ENCODE measurements at places on chromosomes 4 and X.

- peak; percentile 47 for DNase-seq
Measured at GRCh38 chr4:73730292-73730691, 10.1 kb upstream of the CXCL8 start.

DNA sequence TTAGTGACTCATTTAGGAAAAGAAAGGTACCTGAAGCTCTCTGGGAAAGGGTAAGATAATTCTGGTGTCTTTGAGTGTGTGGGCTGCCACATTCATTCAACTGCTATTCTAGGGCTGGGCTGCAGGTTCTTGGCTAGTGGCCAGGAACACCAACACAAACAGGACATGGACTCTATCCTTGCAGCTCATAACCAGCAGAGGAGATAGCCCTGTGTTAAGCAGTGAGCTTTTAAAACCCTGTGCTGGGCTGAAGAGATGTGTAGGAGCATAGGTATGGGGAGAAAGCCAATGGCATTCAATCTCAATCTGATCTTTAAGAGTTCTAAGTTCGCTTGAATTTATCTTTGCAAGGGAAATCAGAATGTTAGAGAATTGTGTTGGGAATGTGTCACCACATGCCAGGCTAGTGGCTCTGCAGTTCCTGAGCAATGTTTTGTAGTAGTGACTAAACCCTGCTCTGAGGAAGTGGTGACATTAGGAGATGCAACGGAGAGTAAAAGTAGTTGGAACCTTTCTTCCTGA, 39.2 kb downstream of the SGMS2 start:
- no peak for DNase-seq

- no peak for DNase-seq
Measured at GRCh38 chr4:131613824-131614216, 1535.3 kb upstream of the PCDH10 start.

- DNase-seq = peak; percentile 47
Measured at GRCh38 chrX:151151665-151152267, 24.6 kb upstream of the GPR50 start.

DNA sequence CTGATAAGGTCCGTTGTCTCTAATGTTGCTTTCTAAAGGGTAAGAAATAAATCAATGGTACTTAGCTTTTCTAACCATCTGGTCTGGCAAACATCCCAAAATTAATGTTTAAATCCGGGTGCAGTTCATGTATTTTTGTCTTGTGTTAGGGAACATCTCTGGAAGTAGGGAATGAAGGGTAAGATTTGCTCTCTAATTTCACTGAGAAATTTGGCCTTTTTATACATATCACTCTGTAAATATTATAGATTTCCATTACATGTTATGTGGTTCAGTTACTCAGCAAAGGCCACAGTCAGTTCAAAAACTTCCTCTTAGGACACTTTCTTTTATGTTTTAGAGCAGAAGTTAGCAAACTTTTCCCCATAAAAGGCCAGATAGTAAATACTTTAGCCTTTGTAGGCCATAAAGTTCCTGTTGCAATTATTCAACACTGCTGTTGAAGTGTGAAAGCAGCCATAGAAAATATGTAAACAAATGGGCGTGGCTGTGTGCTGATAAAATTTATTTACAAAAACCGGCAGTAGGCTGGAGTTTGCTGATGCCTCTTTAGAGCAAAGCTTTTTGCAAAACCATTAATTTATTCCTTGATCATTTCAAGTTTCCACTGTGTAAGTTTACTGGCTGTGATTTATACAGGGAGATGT, 218.1 kb downstream of the ANTXR2 start:
- no peak for DNase-seq

- no peak for DNase-seq
Measured at GRCh38 chrX:17637235-17637634, 100.1 kb upstream of the SCML1 start.

DNA sequence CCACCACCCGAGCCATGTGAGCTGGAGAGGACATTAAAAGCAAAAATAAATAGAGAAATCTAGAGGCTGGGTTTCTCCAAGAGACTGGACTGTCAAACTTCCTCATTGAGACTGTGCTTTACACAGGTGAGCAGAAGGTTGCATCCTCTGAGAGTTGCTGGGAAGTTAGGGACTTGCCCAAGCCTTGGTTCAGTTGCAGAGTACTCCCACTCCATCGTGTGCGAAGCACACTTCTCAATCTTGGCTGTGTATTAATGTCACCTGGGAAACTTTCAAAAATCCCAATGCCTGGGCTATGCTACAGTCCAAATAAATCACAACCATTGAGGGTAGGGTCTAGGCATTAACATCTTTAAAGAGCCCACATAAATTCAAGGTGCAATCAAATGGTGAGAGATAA, 89.2 kb downstream of the ZNF330 start:
- DNase-seq = no peak

Data from NCI-H748 treated with DMSO at 0.1 percent for 48 hours (cell line).